Fibroblast of skin of left biceps (primary cell): ENCODE measurements at places on chromosomes 7 and 10.

DNA sequence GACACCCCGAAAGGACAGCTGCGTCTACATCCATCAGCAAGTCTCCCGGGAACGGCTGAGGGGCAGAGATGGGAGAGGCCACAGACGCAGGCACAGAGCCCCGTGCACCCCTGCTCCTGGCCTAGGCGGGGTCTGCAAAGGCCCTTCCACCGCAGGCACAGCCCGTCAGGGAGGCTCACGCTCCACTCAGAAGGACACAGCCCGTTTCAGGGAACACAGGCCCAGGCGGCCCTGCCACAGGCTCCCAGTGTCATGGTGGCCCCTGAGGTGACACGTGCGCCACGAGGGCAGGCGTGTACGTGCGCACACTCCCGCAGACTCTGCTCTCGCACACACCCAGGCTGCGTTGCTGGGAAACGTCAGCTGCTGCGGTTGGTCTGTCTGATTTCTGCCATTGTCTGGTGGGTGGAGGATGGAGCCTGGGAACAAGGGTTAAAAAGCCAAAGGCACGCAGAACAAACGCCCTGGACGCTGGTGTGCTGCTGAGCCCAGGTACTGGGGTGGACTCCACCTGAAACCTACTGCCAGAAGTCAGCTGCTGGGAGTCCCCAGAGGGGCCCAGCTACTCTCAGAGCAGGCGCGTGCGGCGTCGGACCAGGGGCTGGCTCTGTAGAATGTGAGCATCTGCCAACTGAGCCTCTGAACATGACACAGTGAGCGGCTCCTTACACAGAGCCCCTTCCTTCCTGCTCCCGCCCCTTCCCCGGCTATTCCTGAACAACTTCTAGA lies 13.1 kb downstream of the GPER1 start:
- no peak for DNase-seq

GRCh38 chr10:44831581-44831980 lies 79.6 kb upstream of the TMEM72 start:
- DNase-seq, result no peak

GRCh38 chr10:114753126-114753525 lies 68.5 kb upstream of the FHIP2A start:
- DNase-seq, result no peak

DNA sequence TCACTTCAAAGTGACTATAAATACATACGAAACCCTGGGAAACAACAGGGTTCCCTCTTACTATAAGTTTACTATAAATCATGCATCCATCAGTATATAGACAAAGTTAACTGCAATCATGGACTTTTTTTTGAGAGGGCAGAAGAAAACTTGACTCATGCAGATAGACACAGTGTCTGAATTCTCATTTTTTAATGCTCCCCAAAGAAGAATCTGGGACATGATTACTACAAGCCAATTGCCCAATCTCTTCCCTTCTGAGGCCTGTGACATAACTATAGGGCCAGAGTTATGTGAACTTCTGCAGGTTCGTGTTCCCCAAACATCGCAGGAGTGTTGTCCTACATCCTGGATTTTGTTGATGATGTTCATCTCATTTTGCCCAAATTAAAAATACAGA lies 376.5 kb downstream of the KCNMA1 start:
- DNase-seq, result no peak
